ENCODE measurements at places on chromosomes 16 and 17. TPM values are rescaled to one million over a fixed set of nuclear protein-coding genes. Genes with fewer than 3 reads are reported as not detected.
A peak's percentile ranks its signal among the peaks of the same experiment; 100 is the strongest.

- DNase-seq = no peak
Measured at GRCh38 chr16:78996790-78997189, 603.7 kb downstream of the MAF start.

DNA sequence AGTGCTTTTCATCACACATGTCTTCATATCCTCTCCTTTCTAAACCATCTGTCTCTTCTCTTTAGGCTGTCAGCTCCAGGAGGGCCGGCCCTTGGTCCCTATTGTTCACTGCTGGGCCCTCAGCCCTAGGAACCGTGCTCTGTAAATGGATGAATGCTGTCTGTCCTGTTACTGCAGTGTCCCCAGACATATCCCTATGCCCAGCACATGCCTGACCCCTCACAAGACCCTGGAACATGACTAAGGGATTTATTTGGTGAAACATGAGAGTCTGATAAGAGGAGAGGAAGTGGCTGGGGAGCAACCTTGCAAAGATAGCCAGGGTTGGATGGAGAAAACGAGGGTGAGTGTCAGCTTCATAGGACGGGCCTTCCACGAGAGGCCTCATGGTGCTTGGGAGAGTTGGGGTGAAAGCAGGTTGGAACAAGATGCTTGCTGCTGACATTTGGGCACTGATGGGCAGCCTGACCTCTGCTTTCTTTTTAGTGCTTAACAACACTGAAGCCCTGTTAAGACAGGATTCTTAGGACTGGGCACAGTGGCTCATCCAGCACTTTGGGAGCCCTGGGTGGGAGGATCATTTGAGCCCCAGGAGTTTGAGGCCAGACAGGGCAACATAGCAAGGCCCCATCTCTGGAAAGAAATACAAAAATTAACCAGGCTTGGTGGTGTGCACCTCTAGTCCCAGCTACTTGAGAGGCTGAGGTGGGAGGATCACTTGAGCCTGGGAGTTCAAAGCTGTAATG, 39.0 kb downstream of the ABCC1 start:
- peak; percentile 42 for DNase-seq

- peak; percentile 97 for DNase-seq
Measured at GRCh38 chr16:785563-786535, 2.3 kb downstream of the RPUSD1 start.

DNA sequence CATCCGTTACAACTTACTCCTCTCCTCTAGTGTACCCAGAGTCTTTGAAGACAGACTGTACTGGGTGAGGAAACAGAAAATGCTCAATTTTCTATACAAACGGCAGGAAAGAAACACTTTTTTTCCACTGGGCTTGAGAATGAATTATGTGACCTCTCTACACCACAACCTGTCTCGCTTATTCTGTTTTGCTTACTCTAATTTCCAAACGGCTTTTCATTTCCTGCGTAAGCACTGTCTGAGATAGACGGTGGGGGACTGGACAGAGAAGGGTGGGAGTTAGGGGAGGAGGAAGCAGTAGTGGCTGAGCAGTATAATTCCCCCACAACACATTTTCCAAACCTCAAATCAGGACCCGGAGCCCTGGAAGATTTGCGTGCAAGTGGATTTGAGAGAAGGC, 191.4 kb upstream of the SDK2 start:
- DNase-seq = no peak

GRCh38 chr16:81765111-81765919, 13.8 kb upstream of the PLCG2 start:
- DNase-seq = no peak

DNA sequence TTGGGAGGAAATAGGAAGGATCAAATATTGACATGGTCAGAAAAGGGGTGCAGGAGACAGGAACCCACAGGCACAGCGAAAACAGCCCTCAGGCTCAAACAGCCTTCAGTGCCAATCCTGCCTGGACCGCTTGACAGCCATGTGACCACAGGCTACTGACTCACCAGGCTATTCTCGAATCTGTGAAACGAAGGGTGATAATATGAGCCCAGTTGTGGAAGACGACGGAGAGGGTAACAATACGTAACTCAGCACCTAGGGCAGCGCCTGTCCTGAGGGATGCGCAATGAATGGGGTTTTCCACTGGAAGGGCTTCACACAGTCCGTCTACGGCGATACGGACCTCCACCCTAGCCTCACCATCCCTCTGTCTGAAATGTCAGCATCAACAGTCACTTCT, 117.3 kb upstream of the RCVRN start:
- no peak for DNase-seq

DNA sequence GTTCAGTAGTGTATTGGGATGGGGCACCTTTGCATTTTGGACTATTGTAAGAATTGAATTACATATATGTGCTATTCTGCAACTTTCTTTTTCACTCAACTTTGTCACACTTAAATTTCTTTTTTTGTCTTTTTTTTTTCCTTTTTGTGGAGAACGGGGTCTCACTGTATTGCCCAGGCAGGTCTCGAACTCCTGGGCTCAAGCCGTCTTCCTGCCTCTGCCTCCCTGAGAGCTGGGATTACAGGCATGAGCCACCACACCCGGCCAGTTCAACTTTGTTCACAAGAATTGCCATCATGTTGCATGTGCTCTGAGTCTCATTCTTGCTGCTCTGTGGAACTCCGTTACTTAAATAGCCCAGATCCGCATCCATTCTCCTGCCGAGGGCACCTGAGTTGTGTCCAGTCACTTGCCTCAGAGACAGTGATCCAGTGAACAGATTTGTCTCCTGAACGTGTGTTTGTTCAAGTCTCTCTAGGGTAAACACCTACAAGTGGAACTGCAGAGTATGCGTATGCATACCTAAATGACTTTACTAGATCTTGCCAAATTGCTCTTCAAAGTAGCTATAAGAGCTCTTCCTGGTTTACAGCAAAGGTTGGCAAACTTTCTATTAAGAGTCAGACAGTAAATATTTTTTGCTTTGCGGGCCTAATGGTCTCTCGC, 3.4 kb upstream of the SLC38A10 start:
- no peak for DNase-seq

- DNase-seq = no peak
Measured at GRCh38 chr17:45997166-45997565, 1.9 kb upstream of the STH start.

GRCh38 chr17:66945147-66945835, 19.2 kb upstream of the CACNG4 start:
- DNase-seq = no peak

DNA sequence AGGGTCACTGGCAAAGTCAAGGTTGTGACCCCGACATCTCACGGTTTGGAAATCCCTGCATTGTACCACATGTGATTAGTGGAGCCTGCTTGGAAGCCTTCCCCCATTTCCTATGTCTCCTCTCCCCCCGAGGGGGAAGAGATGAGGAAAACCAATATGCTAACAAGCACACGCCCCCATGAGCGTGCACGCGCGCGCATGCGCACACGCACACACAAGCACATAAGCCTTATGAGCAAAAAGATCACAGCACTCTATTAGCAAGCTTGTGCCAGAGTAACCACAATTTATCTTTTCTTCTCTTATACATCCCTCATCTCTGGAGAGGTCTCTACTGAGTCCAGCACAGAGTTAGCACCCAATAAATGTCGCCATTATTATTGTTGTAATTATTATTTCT, 31.8 kb upstream of the MMP2 start:
- DNase-seq = no peak

DNA sequence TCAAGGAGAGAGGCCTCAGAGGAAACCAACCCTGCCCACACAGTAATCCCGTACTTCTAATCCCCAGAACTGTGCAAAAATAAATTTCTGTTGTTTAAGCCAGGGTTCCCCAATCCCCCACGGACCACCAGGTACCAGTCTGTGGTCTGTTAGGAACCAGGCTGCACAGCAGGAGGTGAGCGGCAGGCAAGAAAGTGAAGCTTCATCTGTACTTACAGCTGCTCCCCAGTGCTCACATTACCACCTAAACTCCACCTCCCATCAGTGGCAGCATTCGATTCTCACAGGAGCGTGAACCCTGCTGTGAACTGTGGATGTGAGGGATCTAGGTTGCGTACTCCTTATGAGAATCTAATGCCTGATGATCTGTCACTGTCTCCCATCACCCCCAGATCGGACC, 101.1 kb upstream of the CDC42EP4 start:
- no peak for DNase-seq

DNA sequence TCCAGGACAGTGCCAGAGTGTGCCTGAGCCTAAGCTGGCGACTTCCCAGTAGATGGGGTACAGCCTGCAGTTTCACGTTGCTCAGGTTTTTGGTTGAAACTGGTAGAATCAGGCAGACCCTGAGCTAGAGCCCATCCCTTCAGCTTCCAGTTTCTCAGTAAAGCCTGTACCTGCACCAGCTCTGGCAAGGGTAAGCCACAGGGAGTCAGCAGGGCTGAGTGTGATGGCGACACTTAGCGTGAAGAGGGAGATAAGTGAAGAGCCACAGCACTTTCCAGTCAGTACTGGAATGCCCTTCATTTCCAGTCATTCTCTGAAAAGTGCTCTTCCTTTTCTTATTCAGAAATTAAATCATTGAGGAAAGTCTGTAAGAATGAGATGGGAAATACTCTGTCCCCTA, 22.4 kb downstream of the PLD6 start:
- no peak for DNase-seq

DNA sequence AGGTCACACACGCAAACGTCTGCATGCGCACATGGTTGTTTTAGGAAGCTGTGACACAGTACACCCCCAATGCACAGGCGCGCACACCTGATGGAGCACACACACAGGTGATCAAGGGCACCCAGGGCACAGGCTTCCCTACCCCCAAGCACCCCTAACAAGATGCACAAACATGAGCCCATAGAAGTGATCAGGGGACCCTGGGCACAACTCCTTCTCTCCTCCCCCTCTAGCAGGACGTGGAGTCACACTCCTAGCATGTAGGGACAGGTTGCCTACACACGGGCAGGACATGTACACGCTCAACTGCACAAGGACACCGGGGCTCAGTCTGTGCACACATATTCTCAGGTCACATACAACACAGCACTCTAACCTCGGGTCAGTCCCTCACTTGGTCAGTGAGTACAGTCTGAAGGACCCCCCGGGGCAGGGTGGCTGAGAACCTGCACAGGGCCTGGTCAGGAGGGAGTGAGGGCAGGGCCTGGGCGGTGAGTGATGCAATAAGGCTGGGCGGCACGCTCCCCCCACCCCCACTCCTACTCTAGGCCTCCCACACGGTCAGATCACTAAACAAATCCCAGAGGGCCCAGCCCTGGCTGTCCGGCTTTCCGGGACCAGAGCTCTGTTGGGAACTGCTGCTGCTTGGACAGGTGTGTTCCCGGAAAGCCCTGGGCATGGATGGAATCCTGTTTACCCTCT, 751 bp upstream of the DOC2B start:
- DNase-seq = peak; percentile 80

GRCh38 chr17:13256545-13256944, 238.7 kb upstream of the ELAC2 start:
- DNase-seq = no peak

VTN gene
- 0.04 TPM for total RNA-seq

ATP1B2 gene
- 1.6 TPM for total RNA-seq

CLEC3A gene
- total RNA-seq = 0.67 TPM

TSPOAP1 gene
- total RNA-seq = 4.2 TPM

VASN gene
- total RNA-seq = 4.6 TPM

CFAP97D1 gene
- 0.21 TPM for total RNA-seq

CCL13 gene
- not detected for total RNA-seq

MYH10 gene
- 103 TPM for total RNA-seq

SPATA22 gene
- 0.10 TPM for total RNA-seq
